ENCODE measurements at places on chromosomes 7 and 10. TPM values are rescaled to one million over a fixed set of nuclear protein-coding genes. Genes with fewer than 3 reads are reported as not detected.

DNA sequence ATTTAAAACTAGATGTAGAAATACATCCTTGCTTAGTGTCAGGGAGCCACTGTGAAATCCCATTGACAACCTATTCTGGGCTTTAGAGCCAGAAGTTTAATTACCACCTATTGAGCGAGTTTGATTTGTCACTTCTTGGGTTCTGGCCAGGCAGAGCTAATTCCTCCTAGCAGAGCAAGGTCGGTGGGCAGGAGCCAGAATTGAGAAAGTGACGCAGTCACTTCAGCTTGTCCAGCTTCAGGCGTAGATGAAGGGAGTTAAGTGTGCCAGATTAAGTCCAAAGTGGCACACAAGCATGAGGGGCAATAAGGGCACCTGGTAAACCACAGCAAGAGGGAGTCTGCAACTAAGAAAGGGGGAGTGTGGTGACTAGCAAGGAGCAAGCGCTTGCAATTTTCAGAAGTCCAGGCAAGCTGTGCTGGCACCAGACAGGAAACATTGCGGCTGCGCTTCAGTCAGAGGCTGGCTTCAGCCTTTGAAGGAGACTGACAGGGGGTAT, 119.4 kb downstream of the ST7 start:
- no peak for DNase-seq

Gene NYAP1
- total RNA-seq, result 0.68 TPM

Gene PRXL2A
- total RNA-seq, result 118 TPM

Gene ZWINT
- 4.9 TPM for total RNA-seq
